Naive thymus-derived CD8-positive, alpha-beta T cell (primary cell): ENCODE measurements at places on chromosomes 12 and 14. TPM values are rescaled to one million over a fixed set of nuclear protein-coding genes. Genes with fewer than 3 reads are reported as not detected.

DNA sequence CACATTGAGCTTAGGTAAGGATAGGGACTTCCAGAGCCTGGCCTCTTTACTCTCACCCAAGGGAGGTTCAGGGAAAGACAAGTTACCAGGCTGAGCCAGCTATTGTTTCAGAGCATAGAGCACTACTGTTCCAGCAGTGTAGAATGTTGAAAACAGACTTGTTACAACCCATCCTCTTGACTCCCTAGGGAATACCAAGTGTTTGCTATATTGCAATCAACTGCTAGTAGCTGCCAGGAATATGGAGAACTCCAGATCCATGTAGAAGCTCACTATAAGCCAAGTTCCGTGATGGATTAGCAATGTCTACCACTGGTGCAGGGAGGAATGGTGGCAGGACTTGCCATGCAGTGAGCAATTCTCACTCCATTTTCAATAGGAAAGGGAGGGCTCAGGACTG lies 199.8 kb upstream of the RBM19 start:
- H3K27me3 ChIP-seq, result peaks cover 7% of the 10 kb centered on the region
- no peaks in the 10 kb centered on the region for H3K4me1 ChIP-seq
- H3K4me3 ChIP-seq, result no peak overlapping the region
- DNase-seq, result no peak

GRCh38 chr12:71782017-71782416 lies 27.4 kb downstream of the RAB21 start:
- peaks cover 17% of the 10 kb centered on the region for H3K4me1 ChIP-seq
- no peak overlapping the region for H3K4me3 ChIP-seq
- no peak overlapping the region for H3K27ac ChIP-seq
- peaks cover 5% of the 10 kb centered on the region for H3K36me3 ChIP-seq
- DNase-seq, result no peak

GRCh38 chr12:95417372-95417771 lies 56.6 kb upstream of the METAP2 start:
- no peaks in the 10 kb centered on the region for H3K36me3 ChIP-seq
- H3K4me3 ChIP-seq, result no peak overlapping the region
- H3K27ac ChIP-seq, result no peak overlapping the region
- H3K27me3 ChIP-seq, result peaks cover 1% of the 10 kb centered on the region

Gene ARMH4
- not detected for total RNA-seq

- no peaks in the 10 kb centered on the region for H3K4me1 ChIP-seq
- H3K36me3 ChIP-seq, result no peaks in the 10 kb centered on the region
- DNase-seq, result no peak
These were observed 9.1 kb downstream of the TMEM233 start for GRCh38 chr12:119602734-119603094.

- peaks cover 21% of the 10 kb centered on the region for H3K36me3 ChIP-seq
- H3K27ac ChIP-seq, result no peak overlapping the region
- no peaks in the 10 kb centered on the region for H3K27me3 ChIP-seq
These were observed 34.1 kb downstream of the RAD51B start for GRCh38 chr14:67853715-67854114.

- H3K4me3 ChIP-seq, result peak overlapping the region; percentile 86
- peaks cover 18% of the 10 kb centered on the region for H3K4me1 ChIP-seq
- no peaks in the 10 kb centered on the region for H3K27me3 ChIP-seq
- H3K36me3 ChIP-seq, result no peaks in the 10 kb centered on the region
These were observed 22.2 kb upstream of the GPR132 start for GRCh38 chr14:105087308-105087962.

Gene SLC25A21
- total RNA-seq, result not detected

- H3K4me3 ChIP-seq, result no peak overlapping the region
- H3K36me3 ChIP-seq, result no peaks in the 10 kb centered on the region
- no peak for DNase-seq
These were observed 9.6 kb upstream of the OTUB2 start for GRCh38 chr14:94016446-94016976.

GRCh38 chr14:64878837-64879634 lies 671 bp downstream of the SPTB start:
- H3K27me3 ChIP-seq, result peaks cover 23% of the 10 kb centered on the region
- DNase-seq, result no peak
- no peaks in the 10 kb centered on the region for H3K36me3 ChIP-seq
- H3K27ac ChIP-seq, result no peak overlapping the region
- peak overlapping the region; percentile 71 for H3K4me3 ChIP-seq
